ENCODE measurements at places on chromosomes 4 and X. TPM values are rescaled to one million over a fixed set of nuclear protein-coding genes. Genes with fewer than 3 reads are reported as not detected.

DNA sequence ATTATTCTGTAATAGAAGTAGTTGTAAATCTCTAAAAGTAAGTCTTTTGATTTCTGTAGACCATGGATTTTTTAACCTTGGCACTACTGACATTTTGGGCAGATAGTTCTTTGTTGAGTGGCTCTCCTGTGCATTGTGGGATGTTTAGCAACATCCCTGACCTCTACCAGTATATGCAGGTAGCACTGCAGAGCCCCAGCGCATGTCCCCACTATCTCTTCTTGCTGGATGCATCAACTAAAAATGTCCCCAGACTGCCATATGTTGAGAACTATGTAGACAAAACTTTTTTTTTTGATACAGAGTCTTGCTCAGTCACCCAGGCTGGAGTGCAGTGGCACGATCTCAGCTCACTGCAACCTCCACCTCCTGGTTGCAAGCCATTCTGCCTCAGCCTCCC lies 4.8 kb downstream of the UBE2K start:
- no peak for DNase-seq

- DNase-seq: no peak
These were observed 111.6 kb upstream of the ZFP42 start for GRCh38 chr4:187883836-187884475.

DNA sequence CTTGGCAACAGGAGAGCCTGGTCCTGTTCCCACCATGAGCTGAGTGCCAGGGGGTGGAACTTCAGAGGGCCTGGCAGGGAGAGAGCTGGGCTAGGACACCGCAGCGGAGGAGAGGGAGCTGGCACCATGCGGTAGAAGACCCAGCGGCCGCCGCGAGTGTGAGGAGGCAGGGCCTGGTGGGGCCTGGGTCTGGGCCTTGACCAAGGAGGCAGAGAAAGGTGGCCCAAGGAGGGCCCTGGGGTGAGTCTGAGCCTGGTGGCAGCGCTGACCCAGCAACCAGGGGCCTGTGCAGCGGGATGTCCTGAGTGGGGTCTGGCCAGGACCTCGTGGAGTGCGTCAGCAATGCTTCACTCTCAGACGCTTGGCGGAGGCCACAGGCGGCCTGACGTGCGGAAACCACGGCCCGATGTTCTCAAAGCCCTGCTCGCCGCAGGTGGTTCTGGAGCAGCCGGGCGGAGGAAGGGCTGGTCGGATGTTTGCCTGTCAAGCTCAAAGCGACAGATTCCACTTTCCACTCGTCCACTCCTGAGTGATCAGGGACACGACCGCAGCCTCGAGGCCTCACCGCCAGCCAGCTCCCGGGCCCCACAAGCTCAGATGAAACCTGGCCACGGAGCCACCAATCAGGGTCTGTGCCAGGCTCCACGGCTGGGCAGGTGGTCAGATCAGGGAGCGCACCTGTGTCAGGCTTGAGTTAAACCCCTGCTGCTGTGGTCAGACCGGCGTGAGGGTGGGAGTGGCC lies 20.8 kb downstream of the ATP5ME start:
- DNase-seq: peak; percentile 73

GRCh38 chrX:122219226-122219625 lies 964.9 kb upstream of the GRIA3 start:
- no peak for DNase-seq

DNA sequence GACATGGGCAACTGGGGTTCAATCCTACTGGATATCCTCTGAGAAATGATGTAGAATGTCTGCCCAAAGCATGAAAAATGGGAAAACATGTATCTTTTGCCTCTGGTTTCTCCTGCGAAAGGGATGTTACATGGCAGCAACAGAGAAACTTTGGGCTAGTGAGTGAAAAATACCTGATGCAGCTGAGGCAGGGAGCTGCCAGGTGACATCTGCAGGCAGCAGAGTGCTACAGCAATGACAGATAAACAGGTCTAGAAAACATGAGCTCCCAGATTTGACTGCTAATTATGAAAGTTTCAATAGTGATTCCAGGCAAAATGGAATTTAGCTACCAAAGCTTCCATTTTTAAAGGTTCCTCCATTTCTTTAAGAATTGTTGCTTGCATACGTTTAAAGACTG lies 4.8 kb upstream of the CXCL1 start:
- peak; percentile 39 for DNase-seq

GRCh38 chrX:155143959-155144548 lies 72.2 kb upstream of the VBP1 start:
- DNase-seq: no peak

GRCh38 chr4:100828986-100829685 lies 311.3 kb upstream of the EMCN start:
- DNase-seq: no peak

DNA sequence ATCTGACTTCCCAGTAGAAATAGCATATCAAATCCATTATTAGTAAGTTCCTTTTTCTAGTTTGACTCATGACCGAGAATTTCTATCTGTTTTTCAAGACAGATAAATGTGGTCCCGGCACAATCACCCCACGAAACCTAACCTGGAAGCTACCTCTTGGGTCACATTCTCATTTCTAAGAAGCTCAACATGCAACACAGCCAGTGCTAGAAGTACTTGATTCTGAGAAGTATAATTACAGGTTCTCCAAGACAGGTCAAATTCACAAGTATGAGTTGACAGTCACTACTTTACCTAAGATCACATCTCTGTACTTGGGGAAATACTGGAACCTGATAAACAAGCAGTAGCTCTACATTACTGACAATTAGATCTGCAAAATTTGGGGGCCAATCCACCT lies 54.0 kb upstream of the PLAC1 start:
- no peak for DNase-seq

DNA sequence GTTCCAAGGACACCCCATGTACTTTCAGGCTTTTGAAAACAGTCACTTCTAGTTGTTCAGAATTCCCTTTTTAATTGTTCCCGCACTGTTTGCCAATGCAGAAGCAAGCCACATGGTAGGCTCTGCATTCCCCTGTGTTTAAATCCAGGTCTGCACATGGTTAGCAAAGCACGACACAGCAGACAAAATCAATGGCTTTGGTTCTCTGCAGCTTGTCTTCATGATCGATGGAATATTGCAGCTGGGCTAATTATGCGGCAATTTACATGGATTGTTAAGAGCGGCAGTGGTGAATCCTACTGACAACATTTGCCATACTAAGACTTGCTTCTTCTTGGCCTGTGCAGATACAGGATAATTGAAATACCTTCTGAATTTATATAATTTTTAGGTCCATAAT lies 20.6 kb upstream of the INPP4B start:
- DNase-seq: no peak

The HSFX2 gene
- total RNA-seq: 1.2 TPM

The PTTG2 gene
- total RNA-seq: not detected

The CTAG1A gene
- not detected for total RNA-seq

The VSIG4 gene
- not detected for total RNA-seq

The DSPP gene
- not detected for total RNA-seq

The HELT gene
- total RNA-seq: 0.96 TPM

The GABRE gene
- total RNA-seq: 4.4 TPM

The SSX4B gene
- 0.26 TPM for total RNA-seq
